SJCRH30 (cell line): ENCODE measurements at places on chromosomes 3 and 15. TPM values are rescaled to one million over a fixed set of nuclear protein-coding genes. Genes with fewer than 3 reads are reported as not detected.

DNA sequence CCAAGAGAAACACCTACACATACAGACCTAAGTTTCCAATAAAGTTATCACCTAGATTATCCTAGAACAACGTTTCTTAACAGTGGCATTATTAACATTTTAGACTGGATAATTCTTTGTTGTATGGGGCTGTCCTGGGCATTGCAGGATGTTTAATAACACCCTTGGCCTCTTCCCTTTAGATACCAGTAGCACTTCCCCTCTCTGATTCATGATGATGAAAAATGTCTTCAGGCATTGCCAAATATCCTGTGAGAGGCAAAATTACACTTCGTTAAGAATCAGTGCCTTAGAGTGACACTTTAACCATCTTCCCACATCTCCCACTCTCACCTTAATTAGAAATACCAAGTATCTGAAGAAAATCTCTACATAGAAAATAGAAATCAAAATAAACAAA, 352.6 kb downstream of the CGGBP1 start:
- no peak for DNase-seq

- peak; percentile 46 for DNase-seq
These were observed 773 bp downstream of the ANKRD28 start for GRCh38 chr3:15796771-15797641.

The HYAL3 gene
- total RNA-seq, result 3.6 and 4.5 TPM in 2 replicates

The TUSC7 gene
- total RNA-seq, result not detected in 2 replicates

The CFAP20DC gene
- not detected in 2 replicates for total RNA-seq
